Stimulated activated CD8-positive, alpha-beta memory T cell treated with anti-CD3 and anti-CD28 coated beads, Interleukin-2, amount 100 ng/mL, for 1 hour (primary cell): ENCODE measurements at places on chromosomes 13 and 19.

DNA sequence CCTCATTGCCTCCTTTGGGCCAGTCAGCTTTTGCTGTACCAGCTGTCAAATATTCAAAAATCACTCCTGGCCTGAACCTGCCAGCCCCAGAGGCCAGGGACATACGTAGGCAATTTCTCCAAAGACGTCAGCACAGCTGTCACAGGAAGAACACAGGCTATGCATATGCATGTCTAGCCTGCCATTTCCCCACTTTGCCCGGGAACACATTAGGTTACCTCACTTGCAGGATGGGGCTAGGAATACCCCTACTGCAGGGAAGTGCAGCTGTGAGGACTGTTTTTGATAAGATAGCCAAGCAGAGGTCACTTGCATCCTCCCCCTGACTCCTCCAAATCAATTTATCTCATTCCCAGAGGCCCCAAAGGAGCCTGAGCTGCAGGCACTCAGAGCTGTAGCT, 2.8 kb downstream of the ZNF667 start:
- DNase-seq, result no peak

- no peak for DNase-seq
Observed at GRCh38 chr19:51427201-51427600, 9.8 kb upstream of the SIGLEC10 start.

DNA sequence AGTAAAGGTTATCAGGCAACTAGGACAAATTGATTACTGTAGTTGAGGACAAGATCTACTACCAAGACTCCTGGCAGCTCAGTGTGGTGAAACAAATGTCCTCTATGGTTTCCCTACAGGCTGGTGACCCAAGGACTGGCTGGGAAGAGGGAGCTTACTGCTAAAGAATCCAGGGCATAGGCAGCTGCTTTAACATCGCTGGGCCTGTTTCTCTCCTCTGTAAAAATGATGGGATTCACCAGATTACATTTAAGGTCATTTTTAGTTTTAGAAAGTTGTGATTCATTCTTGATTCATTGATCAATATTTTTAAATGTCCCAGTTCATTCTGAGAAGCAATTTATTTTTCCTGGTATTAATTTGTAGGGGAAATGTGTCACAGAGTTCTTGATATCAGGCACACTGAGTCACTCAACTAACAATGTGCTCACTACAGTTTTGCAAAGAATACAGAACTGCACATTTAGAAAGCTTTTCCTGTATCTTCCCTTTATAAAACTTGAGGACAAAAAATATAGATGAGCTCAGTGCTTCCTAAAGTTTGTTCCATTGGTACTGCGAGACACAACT, 19.6 kb upstream of the FAM124A start:
- DNase-seq, result no peak

GRCh38 chr13:45162821-45163220, 38.0 kb downstream of the KCTD4 start:
- DNase-seq, result no peak

DNA sequence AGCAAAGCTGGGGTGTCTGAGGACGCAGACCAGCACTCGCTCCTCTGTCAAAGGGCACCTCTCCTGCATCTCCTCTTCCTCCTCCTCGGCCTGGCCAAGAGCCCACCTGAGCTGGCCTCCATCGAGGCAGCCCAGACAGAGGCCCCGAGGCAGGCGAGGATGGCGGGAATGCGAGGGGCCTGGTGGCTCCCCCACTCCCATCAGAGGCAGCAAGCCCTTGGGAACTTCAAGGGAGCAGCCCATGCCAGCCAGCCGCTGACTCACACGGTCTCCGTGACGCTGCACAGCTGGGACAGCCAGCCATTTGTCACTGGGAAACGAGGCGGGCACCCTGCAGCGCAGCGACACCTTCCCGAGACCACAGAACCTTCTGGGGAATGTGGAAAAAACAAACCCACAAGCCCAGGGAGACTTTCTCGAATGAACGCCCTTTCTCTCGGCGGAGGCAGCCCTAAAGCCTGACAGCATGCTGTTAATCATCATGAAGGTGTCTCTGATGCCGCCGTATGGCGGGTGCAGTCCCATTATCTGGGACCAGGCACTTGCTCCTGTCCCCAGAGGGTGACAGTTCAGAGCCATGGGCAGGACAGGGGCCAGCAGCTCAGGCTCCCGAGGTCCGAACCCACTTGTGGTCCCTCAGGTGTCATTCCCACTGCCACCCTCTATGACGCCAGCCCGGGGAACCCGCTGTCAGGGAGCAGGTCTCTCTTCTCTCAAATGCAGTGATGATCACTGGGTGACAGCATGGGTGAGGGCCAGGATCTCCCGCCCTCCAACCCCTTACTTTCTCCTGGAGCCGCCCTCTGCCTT, 53.0 kb downstream of the PEPD start:
- no peak for DNase-seq

- no peak for DNase-seq
Observed at GRCh38 chr19:19140476-19140875, 2.2 kb upstream of the TMEM161A start.

DNA sequence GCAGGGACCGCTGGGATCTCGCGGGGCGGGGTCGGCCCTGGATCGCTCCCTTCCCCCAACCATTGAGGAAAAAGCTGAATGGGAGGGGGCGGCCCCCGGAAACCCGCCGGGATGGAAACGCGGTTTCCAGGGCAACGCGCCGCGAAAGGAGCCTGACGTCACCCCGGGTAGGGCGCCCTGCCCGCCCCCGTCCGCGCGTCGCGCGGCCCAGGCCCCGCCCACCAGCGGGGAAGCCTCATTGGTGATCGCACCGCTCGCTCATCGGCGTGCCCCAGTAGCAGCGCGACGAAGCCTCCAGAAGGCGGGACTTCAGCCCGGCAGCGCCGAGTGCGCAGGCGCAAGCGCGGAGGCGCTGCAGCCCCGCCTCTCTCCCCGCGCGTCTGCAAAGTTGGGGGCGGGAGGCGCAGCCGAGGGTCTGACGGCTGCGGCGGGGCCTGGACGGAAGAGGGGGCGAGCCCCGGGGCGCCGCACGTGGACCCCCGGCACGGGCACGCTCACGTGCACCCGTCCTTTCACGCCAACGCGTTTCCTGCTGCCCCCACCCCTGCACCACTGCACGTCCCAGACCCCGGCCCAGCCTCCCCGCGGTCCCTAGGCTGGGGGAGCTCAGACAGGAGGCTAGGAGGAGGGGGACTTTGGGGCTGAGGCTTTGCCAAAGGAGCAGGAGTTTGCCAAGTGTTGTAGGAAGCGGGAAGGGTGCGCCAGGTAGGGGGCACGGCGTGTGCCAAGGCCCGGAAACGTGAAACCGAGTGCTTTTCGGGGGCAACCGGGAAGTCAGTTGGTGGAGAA, 8.2 kb upstream of the CIRBP start:
- DNase-seq, result peak; percentile 95

DNA sequence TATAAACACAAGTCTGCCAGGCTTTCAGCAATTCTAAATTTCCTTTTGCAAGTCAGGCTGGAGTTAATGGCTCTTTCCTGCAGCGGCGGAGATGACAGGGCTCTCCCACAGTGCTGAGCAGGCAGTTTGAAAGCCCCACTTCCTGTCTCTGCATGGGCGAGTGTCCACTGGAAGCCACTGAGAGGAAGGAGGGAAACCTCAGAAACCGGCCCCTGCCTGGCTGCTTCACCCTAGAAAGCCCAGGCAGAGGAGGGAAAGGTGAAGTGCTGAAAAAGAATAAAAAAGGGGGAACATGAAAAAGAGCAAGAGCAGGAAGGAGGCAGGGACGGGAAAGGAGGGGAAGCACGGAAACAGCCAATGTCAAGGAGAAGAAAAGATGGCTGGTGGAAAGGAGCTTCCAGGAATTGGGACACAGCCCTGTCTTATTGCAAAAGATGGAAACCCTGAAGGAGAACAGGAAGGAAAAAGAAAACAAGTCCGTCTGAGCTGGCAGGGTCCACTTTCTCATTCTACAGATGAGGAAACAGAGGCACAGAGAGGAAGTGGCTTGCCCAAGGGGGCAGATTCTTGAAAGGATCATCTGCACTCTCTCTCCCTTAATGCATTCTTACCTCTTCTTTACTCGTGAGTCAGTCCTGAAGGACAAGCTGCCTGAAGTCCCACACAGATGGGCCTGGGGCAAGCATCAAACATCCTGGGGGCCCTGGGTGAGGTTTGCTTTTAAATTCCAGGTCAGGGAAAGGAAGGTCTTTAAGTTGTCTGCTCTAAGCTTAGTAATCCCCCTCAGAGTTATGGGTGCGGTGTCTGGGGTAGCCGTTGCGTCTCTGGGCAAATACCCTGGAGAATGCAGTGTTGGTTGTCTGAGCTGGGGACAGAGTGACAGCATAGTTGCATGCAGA, 38.8 kb upstream of the ALOX5AP start:
- no peak for DNase-seq

DNA sequence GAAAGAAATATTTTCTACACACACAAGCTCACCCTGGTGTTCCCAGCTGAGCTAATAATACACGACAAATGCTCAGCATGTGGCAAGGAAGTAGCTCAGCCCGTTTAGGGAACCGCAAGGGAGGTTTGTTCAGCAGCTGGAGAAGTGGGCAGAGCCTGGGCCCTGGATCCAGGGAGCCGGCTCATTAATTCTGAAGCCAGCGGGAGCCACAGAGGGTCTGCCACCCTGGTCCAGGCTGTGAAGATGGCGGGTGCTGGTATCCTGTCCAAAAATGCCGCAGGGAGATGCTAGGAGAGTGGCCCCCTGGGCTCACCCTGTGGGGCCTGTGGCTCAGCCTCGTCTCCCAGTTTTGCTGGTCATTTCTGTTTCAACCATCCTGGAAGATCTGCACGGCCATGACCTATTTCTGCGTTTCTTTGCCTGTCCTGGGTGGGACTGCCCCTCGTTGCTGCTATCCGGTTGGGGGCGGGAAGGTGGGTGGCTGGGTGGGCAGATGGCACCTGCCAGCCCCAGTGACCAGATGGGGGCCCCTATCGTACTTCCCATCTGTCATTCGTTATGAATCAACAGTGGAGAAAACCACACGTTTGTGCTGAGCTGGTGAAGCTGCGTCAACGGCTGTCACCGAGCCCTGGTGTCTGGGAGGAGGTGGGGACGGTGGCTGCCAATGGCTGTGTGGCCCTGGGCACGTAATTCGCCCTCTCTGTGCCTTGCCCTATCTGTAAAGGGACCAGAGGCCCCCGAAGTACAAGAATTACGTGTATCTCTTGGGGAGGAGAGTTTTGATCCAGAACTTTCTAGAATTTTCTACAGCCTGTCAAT, 2.7 kb upstream of the GNA15 start:
- peak; percentile 47 for DNase-seq

DNA sequence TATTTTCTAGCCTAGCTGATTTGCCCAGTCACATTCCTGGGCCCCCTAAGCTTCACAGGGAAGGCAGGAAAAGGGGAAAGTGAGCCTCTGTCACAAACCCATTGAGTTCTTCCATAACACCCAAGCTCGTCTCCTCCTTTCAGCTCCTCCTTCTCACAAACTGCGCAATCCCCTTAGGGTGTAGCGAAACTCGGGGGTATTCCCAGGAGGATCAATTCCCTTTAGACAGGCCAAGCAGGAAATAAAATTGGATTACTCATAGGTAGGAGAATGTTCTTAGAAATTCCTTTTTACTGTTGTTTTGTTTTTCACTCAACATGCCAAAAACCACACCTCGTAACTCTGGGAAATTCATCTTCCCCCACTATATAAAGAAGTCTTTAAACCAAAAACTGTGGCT, 139.3 kb downstream of the IRS2 start:
- no peak for DNase-seq

- no peak for DNase-seq
Observed at GRCh38 chr19:11007385-11007784, 46.6 kb downstream of the SMARCA4 start.

- DNase-seq, result no peak
Observed at GRCh38 chr13:21672796-21673538, 2.1 kb downstream of the FGF9 start.

DNA sequence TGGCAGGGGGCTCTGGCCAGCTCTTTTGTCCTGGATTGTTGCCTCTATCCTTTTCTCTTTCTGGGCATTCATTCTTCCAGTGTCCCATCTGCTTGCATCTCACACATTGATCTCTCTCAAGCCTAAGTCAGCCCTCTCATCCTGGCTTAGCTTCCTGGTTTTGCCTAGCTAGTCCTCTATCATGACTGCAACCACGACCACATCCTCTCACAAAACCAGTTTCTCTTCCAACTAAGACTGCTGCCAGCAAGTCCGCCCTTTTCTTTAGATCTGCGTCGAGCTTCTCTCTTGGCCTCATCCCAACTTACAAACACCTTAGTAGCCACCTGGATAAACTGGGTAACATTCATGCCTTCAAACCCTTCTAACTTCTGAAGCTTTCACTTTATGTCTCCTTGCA, 212.2 kb upstream of the HTR2A start:
- no peak for DNase-seq

GRCh38 chr19:15419413-15420025, 731 bp upstream of the AKAP8L start:
- DNase-seq, result no peak

DNA sequence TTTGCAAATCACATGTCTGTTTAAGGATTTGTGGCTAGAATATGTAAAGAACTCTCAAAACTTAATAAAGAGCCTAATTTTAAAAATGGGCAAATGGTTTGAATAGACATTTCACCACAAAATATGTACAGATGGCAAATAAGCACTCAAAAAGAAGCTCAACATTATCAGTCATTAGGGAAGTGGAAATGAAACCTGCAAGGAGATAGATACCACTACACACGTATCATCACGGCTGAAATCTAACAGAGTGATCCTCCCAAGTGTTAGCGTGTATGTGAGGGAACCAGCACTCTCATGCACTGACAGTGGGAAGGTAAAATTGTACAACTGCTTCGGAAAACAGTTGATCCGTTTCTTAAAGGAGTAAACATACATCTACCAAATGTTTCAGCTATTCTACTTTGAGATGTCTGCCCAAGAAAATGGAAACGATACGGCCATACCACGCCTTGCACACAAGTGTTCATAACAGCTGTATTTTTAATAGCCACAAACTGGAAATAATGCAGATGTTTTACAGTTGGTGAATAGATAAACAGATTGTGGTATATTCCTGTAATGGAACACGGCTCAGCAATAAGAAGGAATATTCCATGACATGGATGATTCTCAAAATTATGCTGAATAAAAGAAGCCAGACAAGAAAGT, 14.5 kb downstream of the ARHGEF7 start:
- no peak for DNase-seq

DNA sequence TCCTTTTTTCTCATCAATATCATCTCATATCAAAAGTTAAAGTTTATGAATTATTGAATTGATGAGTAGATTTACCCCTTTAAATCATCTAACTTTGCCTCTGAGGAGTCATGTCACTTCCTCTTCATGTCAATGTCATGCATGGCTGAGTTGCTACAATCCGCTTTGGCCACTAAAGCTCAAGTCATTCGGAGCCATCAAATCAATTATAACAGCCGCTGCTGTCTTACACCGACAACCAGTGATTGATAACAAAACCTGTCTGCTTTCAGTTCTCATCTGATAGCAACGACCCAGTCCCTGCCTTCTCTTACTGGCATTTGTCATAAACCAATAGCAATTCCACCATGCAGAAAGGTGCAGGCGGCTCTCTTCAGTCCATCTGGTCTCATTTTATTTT, 429.3 kb downstream of the DIAPH3 start:
- DNase-seq, result no peak
